ENCODE measurements at places on chromosomes 3 and 15.

- no peak for DNase-seq
These were observed 153.0 kb upstream of the NSMCE3 start for GRCh38 chr15:29422606-29423005.

GRCh38 chr3:53161820-53162671 is 1.0 kb downstream of the PRKCD start:
- peak; percentile 56 for DNase-seq

GRCh38 chr3:84547971-84548970 is 410.5 kb upstream of the CADM2 start:
- peak; percentile 47 for DNase-seq

DNA sequence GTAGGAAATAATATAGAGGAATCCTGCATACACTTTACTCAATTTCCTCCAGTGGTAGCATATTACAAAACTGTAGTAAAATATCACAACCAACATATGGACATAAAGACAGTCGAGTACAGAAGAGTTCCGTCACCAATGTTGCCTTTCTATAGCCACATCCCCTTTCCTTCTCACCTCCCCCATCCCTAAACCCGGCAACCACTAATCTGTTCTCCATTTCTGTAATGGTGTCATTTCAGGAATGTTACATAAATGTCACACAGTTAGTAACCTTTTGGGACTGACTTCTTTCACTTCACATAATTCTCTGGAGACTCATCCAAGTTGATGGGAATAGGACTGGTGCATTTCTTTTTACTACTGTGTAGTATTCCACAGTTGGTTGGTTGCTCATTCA is 41.4 kb upstream of the ATG7 start:
- no peak for DNase-seq

DNA sequence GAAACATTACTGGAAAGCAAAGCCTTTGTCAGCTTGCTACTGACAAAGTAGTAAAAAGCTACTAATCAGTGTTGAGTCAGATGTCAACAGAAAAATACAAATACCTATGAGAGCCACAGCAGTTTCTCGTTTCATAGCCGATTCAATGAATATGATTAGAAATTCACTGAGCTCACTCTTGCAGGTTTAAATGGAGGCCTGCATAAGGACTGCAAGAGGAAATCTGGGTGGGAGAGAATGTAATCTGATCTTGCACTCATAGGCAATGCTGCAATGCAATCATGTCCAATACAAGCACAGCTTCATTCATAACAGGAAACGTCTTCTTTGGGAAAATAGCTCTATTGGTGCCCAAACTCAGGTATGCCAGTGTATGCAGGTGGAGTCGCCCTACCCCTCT is 608.8 kb downstream of the ROBO2 start:
- DNase-seq: no peak

Measured in NCI-H82 (cell line).